Activated CD4-positive, alpha-beta T cell treated with anti-CD3 and anti-CD28 coated beads, Interleukin-2, amount 10 ng/mL, durations not matched to agents 24 days and 14 days (primary cell): ENCODE measurements at places on chromosomes 4 and X. TPM values are rescaled to one million over a fixed set of nuclear protein-coding genes. Genes with fewer than 3 reads are reported as not detected.

DNA sequence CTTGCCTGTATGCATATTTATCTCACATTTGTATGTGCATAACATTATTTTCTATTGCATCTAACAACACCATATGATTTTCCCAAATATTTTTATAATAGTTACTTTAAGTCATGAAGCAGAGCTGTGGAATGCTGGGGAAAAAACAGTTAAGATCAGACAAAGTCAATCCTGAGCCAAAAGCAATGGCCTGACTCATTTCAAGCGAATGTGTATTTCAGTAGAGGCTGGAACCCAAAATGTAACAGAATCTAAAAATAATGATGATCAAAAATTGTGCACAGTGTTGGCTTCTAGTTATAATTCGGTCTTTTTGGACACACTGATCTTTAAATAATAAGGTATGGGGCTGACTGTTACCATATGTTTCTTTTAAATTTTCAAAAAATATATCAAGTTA is 516.2 kb upstream of the ADGRL3 start:
- DNase-seq: no peak

- DNase-seq: no peak
Measured at GRCh38 chr4:22997358-22998224, 304.9 kb downstream of the GBA3 start.

GRCh38 chrX:7091923-7092322 is 55.6 kb upstream of the STS start:
- no peak for DNase-seq

DNA sequence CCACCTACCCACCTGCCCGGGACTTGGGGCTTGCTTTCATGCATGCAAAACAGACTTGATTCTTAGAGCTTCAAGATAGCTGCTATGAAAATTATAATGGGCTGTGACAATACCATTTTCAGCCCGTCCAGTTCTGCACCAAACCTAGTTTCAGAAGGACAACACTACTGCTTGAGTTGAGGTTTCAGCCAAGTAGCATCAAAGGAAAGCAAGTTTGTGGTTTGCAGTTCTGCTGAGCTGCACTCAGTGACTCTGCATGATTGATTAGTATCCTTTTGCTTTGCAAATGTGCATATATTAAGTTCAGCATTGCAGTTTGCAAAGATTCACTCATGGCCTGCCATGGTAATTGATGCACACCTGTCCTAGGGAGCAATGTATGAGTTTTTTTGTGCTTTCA is 442.7 kb downstream of the RPA4 start:
- DNase-seq: no peak

- DNase-seq: no peak
Measured at GRCh38 chr4:37967736-37968135, 7.5 kb downstream of the PTTG2 start.

DNA sequence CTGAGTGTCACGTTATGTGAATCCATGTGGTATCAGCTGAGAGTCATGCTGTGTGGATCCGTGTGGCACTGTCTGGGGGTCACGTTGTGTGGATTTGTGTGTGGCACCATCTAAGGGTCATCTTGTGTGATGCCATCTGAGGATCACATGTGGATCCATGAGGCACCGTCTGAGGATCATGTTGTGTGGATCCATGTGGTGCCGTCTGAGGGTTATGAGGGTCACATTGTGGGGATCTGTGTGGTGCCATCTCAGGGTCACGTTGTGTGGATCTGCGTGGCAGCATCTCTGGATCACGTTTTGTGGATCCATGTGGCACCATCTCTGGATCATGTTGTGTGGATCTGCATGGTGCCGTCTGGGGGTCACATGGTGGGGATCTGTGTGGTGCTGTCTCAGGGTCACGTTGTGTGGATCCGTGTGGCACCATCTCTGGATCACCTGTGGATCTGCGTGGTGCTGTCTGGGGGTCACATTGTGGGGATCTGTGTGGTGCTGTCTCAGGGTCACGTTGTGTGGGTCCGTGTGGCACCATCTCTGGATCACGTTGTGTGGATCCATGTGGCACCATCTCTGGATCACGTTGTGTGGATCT is 6.9 kb downstream of the PDE6B start:
- DNase-seq: no peak

- DNase-seq: peak; percentile 56
Measured at GRCh38 chrX:25004485-25005032, 11.2 kb downstream of the ARX start.

- no peak for DNase-seq
Measured at GRCh38 chrX:132533409-132533808, 44.6 kb upstream of the MBNL3 start.

DNA sequence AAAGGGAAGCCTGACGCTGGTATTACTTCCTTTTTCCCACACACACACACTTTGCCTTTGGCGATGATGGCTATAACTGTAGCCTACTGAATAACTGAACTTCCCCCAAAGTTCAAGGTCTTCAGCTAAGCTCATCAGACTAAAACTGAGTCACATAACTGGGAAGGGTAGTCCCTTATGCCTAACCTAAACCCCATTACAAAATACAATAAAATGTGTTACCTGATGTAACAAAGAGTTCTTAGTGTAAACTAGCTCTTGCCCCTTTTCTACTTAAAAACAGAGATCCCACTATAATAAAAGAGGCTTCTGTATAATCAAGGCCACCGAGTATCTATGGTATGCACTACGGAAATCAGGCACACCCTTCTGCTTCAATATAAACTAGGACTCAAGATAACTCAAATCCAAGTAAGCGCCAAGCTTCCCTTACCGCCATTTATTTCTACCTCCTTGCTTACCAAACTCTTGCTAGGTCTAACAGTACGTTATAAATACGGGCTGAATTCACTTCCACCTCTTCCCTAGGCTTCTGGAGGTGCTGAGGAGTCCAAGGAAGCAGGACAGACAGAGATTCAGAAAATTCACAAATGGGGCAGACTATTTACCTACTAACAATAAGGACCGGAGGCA is 2.4 kb downstream of the OTUD4 start:
- peak; percentile 68 for DNase-seq

- peak; percentile 28 for DNase-seq
Measured at GRCh38 chr4:145041378-145041777, 56.6 kb downstream of the ANAPC10 start.

DNA sequence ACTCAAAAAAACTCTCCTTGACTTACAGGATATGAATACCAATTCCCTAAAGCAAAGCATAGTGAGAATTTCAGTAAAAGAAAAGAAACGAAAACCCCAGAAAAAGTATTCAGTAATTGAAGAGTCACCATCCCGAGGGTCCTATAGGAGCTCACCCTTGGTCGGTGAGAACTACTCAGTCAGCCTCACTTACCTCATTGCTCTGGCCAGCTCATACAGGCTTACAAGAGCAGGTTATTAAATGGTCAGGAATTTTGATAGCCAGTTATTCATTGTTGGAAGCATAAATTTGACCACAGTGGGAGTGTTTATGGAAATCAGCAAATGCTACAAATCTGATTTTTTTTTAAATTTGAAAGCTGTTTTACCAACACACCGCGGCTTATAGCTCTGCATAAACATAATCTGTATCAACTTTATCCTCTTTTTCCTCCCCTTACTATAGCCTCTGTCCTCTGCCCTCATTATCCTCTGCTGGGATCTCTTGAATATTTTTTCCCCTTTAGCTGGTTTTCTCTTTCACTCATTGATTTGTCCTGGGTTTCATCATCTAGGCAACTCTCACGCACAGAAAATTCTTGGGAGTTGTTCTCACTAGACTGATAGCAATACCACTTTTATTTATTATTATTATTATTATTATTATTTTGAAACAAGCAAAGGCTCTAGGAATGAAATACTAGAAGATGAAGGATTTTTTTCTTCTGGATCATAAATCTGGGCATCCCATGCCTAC is 11.0 kb upstream of the CXCL2 start:
- no peak for DNase-seq

DNA sequence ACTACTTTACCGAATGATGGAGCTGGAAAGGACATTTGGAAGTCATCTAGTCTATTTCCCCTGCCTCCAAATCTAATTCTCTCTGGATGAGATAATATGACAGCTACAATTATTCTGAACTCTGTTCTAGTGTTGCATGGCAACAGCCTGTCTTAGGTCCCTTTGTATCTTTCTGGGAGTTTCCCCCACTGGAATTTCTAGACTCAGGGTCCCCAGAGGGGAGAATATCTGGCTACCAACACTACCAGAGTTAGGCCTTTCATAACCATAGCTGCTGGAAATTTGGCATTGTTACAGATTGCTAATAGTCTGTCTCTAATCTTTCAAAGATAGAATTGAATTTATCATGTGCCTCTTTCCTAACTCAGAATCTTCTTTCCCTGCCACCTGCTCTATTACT is 4.5 kb downstream of the MSN start:
- no peak for DNase-seq

- no peak for DNase-seq
Measured at GRCh38 chrX:44002567-44002966, 29.4 kb upstream of the NDP start.

DNA sequence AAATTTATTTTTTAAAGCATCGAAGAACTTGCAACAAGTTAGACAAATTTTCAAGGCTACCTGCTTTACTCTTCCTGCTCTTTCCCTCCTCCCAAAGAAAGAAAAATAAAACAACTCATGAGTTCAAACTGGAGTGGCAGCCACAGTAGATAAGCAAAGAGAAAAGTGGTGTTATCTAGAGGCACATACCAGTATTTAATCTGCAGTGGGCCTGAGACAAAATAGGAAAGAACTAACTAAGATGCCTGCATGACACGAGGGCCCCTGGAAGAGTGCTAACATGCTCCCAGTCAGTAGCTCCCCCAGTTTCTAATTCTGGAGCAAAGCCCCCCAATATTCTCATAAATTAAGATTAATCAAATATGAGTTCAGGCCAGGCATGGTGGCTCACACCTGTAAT is 7.9 kb downstream of the ARL9 start:
- no peak for DNase-seq

- no peak for DNase-seq
Measured at GRCh38 chr4:122150931-122151330, 1.2 kb upstream of the BLTP1 start.

- DNase-seq: no peak
Measured at GRCh38 chr4:77190053-77190452, 33.0 kb downstream of the CCNG2 start.

DNA sequence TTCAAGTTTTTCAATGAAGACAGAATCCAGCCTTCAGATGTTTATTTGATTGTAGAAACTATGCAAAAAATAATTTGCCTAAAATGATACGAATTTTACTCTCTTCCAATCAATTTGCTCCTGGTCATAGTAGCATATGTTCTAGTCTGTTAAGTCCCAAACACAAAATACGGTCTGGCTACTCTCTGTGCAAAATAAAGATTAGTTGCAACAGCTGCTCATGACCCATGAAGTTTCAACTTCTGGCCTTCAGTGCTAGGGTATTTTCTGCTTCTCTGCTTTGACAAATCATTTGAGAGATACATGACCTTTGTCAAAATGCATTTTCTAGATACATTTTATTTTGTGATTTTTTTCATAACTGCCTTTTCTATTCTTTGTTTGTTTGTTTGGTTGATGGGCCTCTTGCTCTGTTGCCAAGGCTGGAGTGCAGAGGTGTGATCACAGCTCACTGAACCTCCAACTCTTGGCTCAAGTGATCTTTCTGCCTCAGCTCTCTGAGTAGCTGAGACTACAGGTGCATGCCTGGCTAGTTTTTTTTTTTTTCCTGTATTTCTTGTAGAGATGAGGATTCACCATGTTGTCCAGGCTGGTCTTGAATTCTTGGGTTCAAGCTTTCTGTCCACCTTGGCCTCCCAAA is 55.2 kb downstream of the TACR3 start:
- DNase-seq: no peak

- DNase-seq: no peak
Measured at GRCh38 chr4:94856030-94856429, 98.3 kb downstream of the BMPR1B start.

DNA sequence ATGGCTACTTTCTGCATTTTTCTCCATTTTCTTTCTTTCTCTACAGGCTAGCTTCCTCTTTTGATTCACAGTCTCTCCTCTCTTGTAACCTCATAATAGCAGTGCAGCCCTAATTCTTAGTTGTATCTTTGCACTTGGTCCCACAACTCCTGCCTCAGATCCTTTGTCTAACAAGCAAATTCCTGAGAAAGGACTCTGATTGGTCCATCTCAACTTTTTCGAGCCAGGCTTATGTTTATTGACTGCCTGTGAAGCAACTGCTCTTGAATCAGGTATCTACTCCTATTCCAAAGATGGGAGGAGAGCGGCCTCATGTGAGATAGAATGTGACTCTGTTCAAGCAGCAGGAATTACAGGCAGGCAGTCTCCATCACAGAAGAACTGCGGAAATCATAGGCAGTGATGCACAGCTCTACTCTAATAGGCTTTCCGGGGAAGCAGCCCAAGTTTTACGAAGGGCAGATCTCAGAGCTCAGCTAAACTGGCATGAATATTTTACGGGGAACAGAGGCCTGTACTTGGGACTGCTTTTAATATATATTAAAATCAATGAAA is 123.5 kb downstream of the GABRB1 start:
- DNase-seq: no peak

GRCh38 chr4:174135936-174136406 is 147.5 kb downstream of the FBXO8 start:
- no peak for DNase-seq

CT45A2 gene
- not detected in 2 replicates for total RNA-seq

PHF8 gene
- total RNA-seq: 50.7 and 53.4 TPM in 2 replicates

BMPR1B gene
- not detected in 2 replicates for total RNA-seq

SEPTIN6 gene
- 151 and 153 TPM in 2 replicates for total RNA-seq

MSX1 gene
- not detected in 2 replicates for total RNA-seq

HSFX2 gene
- 0.28 TPM in 1 of 2 replicates, not detected in the other for total RNA-seq

PRAF2 gene
- 12.5 and 15.9 TPM in 2 replicates for total RNA-seq

LRP2BP gene
- total RNA-seq: 0.43 and 0.65 TPM in 2 replicates

ART3 gene
- not detected in 2 replicates for total RNA-seq

INTU gene
- not detected in 2 replicates for total RNA-seq
